Activated CD4-positive, alpha-beta T cell treated with anti-CD3 and anti-CD28 coated beads, Interleukin-2, amount 50 U/mL, for 1 hour (primary cell): ENCODE measurements at places on chromosomes 12 and 14.

GRCh38 chr12:97363693-97364092 is 98.9 kb upstream of the RMST start:
- DNase-seq: no peak

DNA sequence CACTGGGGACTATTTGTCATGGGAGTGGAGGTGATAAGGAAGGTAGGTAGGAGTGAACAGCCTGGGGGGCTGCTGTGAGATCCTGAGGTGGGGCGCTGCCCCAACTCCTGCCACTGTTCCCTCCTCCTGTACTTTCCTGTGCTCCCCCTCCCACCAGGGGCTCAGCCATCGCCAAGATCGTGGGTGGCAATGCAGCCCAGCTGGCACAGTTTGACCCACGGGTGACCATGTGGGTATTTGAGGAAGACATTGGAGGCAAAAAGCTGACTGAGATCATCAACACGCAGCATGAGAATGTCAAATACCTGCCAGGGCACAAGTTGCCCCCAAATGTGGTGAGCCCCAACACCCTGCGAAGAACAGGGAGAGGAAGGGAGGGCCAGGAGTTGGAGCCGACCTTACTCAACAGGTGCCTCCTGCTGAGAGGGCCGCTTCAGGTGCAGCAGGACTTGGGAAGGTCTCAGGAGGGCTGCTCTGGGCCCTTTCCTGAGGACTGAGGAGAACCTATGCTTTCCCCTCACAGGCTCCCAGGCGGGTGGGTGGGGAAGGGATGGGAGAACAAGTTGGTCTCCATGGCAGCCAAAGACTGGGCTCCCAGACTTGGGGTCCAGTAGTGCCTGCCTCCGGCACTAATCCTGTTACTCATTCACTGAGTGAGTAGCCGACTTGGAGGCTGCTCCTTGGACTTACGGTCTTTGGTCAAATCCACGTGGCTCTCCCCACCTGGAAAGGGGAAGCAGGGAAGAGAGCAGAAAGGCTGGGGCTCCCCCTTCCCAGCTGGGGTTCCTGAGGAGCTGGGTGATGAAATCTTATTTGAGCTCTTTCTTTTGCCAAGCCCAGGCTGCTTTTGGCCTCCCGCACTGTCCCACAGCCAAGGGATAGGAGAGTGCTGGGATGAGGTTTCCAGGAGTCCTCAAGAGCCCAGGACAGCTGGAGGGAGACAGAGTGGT is 884 bp downstream of the GPD1 start:
- no peak for DNase-seq

- no peak for DNase-seq
Measured at GRCh38 chr12:113422030-113422885, at the start of gene SDSL. TSS of gene SDSL (plus strand) at chr12:113422380. CDS start at chr12:113427983, 5,603 bp downstream.

- no peak for DNase-seq
Measured at GRCh38 chr12:57775044-57775443, 2.6 kb downstream of the EEF1AKMT3 start.

GRCh38 chr14:23801766-23802165 is 151.8 kb upstream of the DHRS4 start:
- no peak for DNase-seq

- DNase-seq: no peak
Measured at GRCh38 chr14:53441789-53442188, 288.7 kb upstream of the DDHD1 start.

DNA sequence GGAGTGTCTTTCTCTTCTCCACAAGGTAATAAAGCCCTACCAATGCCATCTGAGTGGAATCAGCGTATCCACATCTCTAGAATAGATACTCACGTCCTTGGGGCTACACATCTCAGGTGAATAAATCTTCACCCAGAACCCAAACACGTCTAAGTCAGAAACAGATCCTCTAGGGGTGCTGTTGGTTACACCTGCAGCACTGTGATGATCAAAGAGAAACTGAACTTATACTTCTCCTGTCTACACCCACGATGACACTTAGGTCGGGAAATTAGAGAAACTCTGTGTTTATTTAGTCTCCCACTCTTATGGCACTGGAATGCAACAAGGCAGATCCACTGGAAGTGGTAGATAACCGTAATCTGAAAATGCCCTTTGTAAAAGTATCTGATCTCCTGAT is 46.2 kb downstream of the WIF1 start:
- no peak for DNase-seq

- no peak for DNase-seq
Measured at GRCh38 chr12:90883456-90883855, 71.5 kb downstream of the CCER1 start.

DNA sequence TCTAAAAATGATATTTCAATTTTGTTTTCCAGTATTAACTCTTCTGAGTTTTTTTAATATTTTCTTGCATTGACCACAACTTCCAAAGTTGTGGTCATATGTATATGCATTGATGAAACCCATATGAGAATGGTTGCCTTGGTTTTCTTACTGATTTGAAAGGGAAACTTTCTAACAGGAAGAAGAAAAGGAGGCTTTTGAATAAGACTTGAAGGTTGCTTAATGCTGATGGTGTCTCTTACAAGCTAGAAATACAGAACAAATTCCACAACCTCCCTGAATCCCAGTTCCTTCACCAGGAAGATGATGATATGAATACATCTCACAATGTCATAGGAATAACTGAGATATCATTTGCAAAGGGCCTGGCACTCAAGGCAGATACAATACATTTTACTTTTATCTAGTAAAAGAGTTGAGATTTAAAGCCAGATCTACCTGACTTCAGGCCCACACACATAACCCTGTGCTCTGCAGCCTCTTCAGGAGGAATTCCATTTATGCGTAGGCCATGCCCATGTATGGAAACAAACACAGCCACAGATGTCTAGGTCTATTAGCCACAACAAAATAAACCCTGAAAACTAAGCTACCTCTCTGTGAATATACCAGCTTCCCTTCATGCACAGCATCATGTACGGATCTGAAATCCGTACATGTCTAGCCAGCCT is 165.4 kb upstream of the PLEKHG7 start:
- DNase-seq: no peak

- DNase-seq: no peak
Measured at GRCh38 chr12:114767906-114768722, 84.1 kb upstream of the TBX3 start.

GRCh38 chr12:124779161-124780141 is 84.2 kb downstream of the SCARB1 start:
- DNase-seq: no peak

GRCh38 chr12:48796976-48797375 is 8.1 kb upstream of the ADCY6 start:
- no peak for DNase-seq

- DNase-seq: no peak
Measured at GRCh38 chr12:42125388-42125767, 19.3 kb downstream of the GXYLT1 start.

- DNase-seq: no peak
Measured at GRCh38 chr14:88791629-88792472, 902 bp downstream of the EML5 start.

GRCh38 chr14:61280526-61281185 is 482 bp downstream of the TMEM30B start:
- DNase-seq: peak; percentile 83

DNA sequence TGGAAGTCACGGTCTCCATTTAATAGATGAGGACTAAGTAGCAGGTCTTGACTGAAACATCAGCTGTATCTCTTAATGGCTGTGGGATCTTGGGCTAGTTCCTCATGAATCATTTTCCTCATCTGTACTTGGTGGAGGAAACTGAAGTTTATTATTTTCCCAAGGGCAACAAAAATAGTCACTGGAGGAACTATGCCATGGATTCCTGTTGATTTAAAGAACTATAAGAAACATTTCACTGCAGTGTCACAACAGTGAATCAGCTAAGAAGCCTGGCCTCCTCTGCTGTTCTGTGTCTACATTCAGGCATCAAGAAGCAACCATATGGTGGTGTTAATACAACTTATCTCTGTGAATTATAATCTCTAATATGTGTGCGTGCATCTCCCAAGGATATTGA is 200.5 kb downstream of the STXBP6 start:
- no peak for DNase-seq

GRCh38 chr12:100987552-100988521 is 193.3 kb downstream of the ANO4 start:
- DNase-seq: no peak

- no peak for DNase-seq
Measured at GRCh38 chr14:39957987-39958386, 525.8 kb upstream of the FBXO33 start.

DNA sequence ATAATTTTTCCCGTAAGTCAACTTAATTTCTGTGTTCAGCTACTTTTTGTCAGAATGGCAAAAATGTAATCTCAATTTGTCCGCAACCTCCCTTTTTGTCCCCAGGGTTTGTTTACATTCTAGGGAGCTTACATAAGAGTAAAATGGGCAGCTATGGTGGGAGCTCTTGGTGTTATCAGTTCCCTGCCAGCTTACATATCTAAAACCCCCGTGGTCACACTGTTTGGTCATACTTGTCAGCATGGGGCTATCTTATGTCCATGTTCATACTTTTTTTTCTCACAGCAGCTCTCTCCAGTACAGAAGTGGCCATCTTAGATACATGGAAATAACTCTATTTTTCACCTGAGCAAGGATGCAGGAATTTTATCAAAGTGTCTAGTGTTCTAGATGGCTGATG is 16.7 kb downstream of the SLCO1C1 start:
- no peak for DNase-seq

DNA sequence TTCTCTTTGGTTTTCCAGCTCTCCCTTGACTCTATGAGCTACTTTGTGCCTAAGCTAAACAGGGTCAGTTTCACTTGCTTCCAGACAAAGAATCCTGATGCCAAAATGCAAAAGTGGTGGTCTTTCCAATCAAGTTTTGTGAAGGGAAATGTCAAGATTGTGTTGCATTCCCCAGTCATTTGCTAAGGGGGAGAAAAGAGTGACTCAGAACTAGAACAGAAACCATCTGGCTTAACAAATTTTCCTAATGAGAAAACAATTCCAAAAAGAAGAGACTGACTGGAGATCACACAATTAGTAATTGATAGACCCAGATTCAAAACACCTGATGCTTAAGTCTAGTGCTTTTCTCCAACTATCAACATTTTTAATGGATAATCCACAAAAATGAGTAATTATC is 235.1 kb upstream of the DIO2 start:
- no peak for DNase-seq

- DNase-seq: no peak
Measured at GRCh38 chr12:42235426-42235825, 2.6 kb downstream of the YAF2 start.

- no peak for DNase-seq
Measured at GRCh38 chr12:70540996-70541395, 96.2 kb downstream of the PTPRB start.

DNA sequence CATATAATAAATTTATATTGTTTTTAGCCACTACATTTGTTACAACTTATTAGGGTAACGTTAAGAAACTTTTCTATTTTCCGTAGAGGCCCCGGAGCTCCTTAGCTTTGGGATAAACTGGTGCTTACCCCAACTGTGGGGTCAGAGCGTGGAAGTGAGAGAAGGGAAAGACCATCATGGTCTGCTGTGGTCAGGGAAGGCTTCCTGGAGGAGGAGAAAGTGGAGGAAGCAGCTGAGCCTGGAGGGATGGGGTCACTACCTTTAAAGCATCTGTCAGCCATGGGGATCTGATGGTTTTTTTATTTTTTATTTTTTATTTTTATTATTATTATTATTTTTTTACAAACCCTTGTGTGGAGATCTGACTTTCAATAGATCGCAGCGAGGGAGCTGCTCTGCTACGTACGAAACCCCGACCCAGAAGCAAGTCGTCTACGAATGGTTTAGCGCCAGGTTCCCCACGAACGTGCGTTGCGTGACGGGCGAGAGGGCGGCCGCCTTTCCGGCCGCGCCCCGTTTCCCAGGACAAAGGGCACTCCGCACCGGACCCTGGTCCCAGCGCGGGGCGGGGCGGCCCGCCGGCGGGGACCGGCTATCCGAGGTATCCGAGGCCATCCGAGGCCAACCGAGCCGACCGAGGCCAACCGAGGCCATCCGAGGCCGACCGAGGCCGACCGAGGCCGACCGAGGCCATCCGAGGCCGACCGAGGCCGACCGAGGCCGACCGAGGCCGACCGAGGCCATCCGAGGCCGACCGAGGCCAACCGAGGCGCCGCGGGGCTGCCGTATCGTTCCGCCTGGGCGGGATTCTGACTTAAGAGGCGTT is 1101.2 kb upstream of the TMEM132C start:
- DNase-seq: peak; percentile 82

DNA sequence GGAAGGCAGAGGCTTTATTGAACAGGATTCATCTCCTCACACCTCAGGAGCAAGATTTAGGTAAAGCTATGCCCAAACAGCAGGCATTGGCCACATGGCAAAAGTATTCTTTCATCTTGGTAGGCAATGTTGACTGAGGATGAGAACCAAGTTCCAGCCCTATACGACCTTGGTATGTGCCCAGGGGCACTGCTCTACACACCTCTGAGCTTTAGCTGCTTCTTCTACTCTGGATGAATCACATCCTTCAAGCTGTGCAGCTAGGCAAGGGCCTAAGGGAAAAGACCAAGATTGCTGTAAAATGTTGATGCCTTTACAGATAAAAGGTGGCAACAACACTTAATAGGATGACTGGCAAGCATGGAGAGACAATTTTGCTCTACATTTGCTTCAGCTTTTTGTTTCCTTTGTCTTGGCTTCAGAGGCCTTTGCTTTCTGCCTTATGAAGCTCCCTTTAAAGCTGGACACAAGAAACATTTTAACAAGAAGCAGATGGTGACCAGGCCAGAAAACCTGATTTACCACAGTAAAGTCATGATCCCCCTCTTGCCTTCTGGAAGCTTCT is 183.3 kb upstream of the KITLG start:
- no peak for DNase-seq

DNA sequence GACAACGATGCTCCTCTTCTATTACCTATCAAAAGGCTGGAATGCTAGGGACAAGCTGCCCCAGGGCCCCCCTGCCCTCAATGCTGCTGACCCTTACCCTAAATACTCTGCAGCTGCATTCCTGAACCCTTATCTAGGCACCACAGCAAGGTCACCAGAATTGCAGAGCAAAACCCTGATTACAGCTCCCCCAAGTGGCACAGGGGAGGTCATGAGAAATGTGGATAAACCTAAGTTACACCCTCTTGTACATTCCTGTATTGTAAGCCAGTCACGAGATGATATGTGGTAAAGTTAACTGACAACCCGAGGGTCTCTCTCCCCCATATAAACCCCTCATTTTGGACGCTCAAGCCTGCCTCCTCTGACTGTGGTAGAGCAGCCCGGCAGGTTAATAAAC is 411.8 kb upstream of the STXBP6 start:
- DNase-seq: no peak

- no peak for DNase-seq
Measured at GRCh38 chr12:110197003-110197402, 72.8 kb downstream of the IFT81 start.

- DNase-seq: no peak
Measured at GRCh38 chr12:57128519-57129247, 400 bp downstream of the LRP1 start.
